ENCODE measurements at places on chromosomes 3 and 15.
A peak's percentile ranks its signal among the peaks of the same experiment; 100 is the strongest.

DNA sequence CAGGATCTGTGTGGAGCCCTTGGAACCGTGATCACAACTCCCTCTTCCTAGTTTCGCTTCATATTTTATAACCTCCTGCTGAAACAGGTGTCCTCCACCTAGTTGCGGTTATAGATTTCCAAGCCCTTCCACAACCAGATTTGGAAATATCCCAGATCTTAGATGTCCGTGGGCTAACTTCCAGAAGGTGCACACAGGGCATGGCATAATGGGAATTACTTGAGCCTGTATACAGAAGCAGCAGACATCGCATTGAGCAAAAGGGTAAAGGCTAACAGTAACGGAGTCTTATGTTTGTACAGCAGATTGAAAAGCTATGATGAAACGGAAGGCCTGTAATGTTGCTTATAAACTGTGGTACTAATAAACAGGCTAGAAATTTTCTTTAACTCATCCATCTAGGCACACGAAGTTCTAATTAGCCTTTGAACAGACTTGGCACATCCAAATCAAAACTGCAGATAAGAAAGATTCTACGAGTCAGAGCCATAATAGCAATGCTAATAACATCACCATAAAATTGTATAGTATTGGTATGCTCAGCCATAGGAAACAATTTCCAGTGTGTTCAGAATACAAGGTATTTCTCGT, 1.2 kb upstream of the USF3 start:
- DNase-seq: no peak

DNA sequence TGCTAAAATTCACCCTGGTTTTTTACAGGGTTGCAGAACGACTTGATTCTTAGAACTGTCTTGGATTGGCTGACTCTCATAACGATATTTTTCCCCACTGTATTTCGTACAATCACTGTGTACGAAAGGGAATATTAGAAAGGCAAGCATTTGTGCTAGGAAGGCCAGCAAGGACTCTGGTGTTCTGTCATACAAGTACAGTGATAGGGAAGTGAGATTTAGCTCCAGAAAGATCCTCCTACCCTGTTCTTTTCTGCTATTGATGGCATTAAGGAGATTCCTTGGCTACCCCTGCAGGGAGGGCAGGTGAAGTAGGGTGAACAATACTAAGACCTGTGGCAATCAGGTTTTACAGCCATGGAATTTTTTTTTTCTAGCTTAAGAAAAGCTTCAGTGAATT, 53.8 kb upstream of the SCAANT1 start:
- DNase-seq: no peak

GRCh38 chr3:176141837-176142236, 1055.4 kb downstream of the TBL1XR1 start:
- no peak for DNase-seq

- DNase-seq: no peak
Measured at GRCh38 chr3:27127195-27127594, 242.0 kb downstream of the NEK10 start.

DNA sequence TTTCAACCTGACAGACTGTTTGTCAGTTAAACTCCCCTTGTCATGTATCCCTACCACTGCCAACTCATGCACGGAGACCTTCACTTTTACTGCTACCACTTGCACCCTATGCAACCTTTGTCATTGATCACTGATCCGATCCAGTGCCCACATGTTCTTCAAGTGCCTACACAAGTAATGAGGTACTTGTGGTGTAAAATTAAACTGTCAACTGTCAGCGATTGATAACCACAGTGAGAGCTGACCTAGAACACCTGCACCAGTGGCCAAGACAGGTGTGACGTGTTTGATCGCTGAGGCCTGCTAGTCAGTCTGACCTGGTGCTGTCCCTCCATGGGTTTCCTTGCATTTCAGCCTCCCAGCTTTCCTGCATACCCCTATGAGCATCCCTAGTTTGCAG, 55.6 kb downstream of the MECOM start:
- DNase-seq: no peak

DNA sequence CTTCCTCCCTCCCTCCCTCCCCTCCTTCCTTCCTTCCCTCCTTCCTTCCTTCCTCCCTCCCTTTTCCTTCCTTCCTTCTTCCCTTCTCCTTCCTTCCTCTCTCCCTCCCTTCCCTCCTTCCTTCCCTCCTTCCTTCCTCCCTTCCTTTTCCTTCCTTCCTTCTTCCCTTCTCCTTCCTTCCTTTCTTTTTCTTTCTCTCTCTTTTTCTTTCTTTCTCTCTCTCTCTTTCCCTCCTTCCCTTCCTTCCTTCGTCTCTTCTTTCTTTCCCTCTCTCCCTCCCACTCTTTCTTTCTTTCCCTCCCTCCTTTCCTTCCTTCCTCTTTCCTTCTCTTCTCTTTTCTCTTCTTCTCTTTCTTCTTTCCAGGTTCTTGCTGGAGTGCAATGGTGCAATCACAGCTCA, 1.9 kb upstream of the ZNF662 start:
- no peak for DNase-seq

- no peak for DNase-seq
Measured at GRCh38 chr3:165056510-165056909, 21.8 kb downstream of the SI start.

DNA sequence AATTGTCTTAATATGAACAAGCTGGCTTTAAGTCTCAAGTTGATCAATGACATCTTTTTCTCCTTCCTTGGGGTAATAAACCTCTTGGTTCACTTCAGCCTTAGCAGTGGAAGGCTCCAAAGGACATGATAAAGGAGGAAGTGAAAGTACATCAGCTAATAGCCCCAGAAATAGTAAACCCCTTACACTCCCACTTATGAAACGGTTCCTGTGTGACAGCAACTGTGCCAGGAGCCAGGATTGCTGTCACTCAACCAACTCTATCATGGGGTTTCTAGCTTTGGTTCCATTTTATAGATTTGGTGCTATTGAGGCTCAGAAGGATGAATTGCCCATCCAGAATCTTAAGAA, 216.7 kb downstream of the ABHD5 start:
- no peak for DNase-seq

DNA sequence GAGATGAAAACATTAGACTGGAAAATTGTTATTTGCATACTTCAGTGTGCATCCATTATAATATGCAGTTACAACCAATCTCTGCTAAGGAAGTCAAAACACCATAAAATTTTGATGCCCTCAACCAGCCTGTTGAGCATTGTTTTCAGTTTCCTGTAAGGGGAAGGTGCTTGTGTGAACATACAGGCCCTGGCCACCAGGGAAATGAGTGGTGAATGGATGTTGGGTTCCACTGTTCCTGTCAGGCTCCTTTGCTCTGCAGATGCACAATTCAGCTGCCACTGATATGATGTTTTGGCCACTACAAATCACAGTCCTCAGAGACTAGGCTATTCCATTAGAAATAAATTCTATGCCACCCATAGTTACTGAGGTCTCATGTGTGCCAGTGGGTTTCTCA, 184.6 kb downstream of the SYNPR start:
- DNase-seq: no peak

- DNase-seq: no peak
Measured at GRCh38 chr3:29555590-29555989, 274.7 kb downstream of the RBMS3 start.

GRCh38 chr15:54282228-54282836, 304.1 kb downstream of the UNC13C start:
- no peak for DNase-seq

GRCh38 chr3:76651784-76652183, 388.1 kb upstream of the ROBO2 start:
- DNase-seq: no peak

- no peak for DNase-seq
Measured at GRCh38 chr3:66665021-66665695, 164.3 kb upstream of the LRIG1 start.

- DNase-seq: no peak
Measured at GRCh38 chr3:52175416-52176179, 21.4 kb upstream of the POC1A start.

- DNase-seq: no peak
Measured at GRCh38 chr3:51156147-51156546, 228.9 kb upstream of the MANF start.

DNA sequence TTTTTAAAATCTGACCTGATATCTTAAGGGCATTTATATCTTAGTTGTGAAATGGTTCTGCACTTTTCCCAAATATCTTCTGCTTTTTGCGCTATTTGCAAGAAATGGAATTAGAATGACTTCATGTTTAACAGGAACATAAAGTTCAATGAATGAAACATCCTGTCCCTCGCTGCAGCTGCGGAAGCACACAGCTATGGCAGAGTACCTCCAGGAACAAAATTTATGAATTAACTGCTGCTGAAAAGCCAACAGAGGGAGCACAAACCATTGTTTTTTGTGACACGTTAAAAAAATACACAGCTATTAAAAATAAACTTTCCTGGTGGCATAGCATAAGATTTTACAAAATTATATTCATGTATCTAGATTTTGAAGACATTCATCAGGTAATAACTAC, 404.4 kb upstream of the MDFIC2 start:
- peak; percentile 1 for DNase-seq

- no peak for DNase-seq
Measured at GRCh38 chr3:70854108-70854507, 541.7 kb upstream of the MDFIC2 start.

- DNase-seq: no peak
Measured at GRCh38 chr3:49619649-49620048, 54.5 kb upstream of the APEH start.

GRCh38 chr3:70519026-70519425, 206.6 kb upstream of the MDFIC2 start:
- no peak for DNase-seq

GRCh38 chr15:57003418-57003817, 85.0 kb downstream of the TCF12 start:
- DNase-seq: no peak

DNA sequence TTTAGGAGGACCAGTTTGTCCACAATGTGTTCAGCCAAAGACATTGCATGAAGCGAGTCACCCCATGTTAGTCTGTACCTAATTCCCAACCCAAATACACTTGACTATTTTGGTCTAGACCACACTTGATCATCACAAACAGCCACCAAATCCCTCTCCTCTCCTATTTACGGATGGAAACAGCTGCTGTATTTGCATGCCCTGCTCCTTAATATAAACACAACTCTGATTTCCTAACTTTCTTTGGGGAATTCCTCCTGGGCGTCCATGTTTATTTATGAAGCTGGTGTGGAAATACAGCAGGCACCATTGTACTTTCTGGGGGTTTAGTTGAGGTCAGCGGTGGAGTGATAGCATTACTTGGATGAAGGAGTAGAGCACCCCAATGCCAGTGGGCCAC, 235.2 kb downstream of the TLE3 start:
- no peak for DNase-seq

- DNase-seq: no peak
Measured at GRCh38 chr15:51097553-51098330, 3.0 kb upstream of the TNFAIP8L3 start.

GRCh38 chr3:99713440-99713839, 75.0 kb downstream of the COL8A1 start:
- DNase-seq: no peak

GRCh38 chr3:141110322-141110721, 59.2 kb downstream of the SPSB4 start:
- no peak for DNase-seq

Measured in CD4-positive, alpha-beta T cell treated with Interleukin-1 beta for 1 hour (primary cell).